ENCODE measurements at places on chromosomes 7 and 10. TPM values are rescaled to one million over a fixed set of nuclear protein-coding genes. Genes with fewer than 3 reads are reported as not detected.

Gene DNAJC1
- 29.6 TPM for total RNA-seq

Gene LRIT1
- total RNA-seq = not detected

Gene SAMD9
- 5.6 TPM for total RNA-seq

Gene THNSL1
- total RNA-seq = 4.1 TPM

Gene IFIT5
- 7.3 TPM for total RNA-seq

Gene SPDYE16
- not detected for total RNA-seq

Gene MRC1
- 0.03 TPM for total RNA-seq

Gene GPER1
- 0.69 TPM for total RNA-seq

Gene OR2A42
- total RNA-seq = not detected

Gene ERV3-1
- total RNA-seq = 3.5 TPM

Gene GPR85
- total RNA-seq = not detected

Gene CYP2C9
- not detected for total RNA-seq

Gene COL26A1
- total RNA-seq = 0.35 TPM

Gene TBX20
- total RNA-seq = 2.4 TPM

Measured in A549 treated with CpdA at 1 μM for 4 hours (cell line).